ENCODE measurements at places on chromosomes 3 and 15. TPM values are rescaled to one million over a fixed set of nuclear protein-coding genes. Genes with fewer than 3 reads are reported as not detected.

DNA sequence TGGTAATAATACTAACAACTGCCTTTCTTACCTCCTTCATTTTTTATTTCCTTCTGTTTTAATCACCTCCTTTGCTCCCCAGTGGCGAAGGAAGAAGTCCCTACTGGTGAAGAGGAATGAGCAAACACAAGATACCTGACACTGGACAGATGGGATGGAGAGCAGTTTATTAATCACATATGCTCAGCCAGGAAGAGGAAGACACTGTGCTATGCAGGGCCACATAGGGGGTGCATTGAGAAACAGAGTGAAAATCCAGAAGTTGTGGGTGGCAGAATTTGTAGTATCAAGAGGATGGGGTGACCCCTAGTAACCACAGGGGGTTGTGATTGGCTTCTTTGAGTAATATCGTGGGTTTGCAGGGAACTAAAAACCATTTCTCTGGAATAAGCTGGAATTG, 1041.9 kb downstream of the OTOL1 start:
- no peak for DNase-seq

- no peak for DNase-seq
Observed at GRCh38 chr3:12593473-12593872, 36.6 kb downstream of the MKRN2 start.

The TP53BP1 gene
- total RNA-seq, result 23.1 TPM

The IGF2BP2 gene
- 157 TPM for total RNA-seq

All from HT1080 (cell line).